Endodermal cell (in vitro differentiated cells): ENCODE measurements at places on chromosomes 13 and 19. TPM values are rescaled to one million over a fixed set of nuclear protein-coding genes. Genes with fewer than 3 reads are reported as not detected.

DNA sequence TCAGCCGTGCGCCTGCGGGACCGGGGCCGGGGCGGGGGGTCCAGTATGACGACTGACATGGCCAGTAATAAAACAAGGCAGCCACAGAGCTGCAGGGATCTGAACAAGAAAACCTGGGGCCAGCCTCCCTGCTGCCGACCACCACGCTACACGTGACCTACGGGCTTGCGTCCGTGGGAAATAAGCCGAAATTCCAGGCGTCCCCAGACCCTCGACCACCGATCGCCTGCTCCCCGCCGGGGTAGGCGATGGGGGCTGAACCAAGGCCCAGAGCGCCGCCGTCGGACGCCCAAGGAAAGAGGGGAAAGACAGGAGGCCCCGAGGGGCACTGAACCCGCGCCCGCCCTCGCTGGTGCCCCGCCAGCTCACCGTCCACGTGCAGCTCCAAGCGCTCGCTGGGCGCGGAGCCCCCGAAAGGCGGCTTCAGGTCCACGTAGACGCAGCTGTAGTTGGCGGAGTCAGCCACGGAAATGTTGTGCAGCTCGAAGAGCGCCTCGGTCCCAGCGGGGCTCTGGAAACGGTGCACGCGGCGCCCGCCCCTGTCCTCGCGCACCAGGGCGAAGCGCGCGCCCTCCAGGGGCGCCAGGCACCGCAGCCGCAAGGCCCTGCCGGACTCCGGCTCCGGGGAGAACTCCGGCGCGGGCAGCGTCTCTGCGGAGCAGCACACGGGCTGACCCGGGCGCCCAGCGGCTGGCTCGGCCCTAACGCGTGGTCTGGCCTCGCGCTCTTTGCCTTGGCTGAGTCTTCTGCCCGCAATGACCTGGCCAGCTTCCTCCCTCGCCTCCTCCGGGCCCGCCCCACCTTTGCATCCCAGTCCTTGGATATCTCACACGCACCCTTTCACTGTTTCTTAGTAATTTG lies 3.1 kb downstream of the A1BG start:
- peak; percentile 47 for DNase-seq
- peaks cover 9% of the 10 kb centered on the region for H3K27me3 ChIP-seq
- no peak overlapping the region for H3K27ac ChIP-seq
- no peaks in the 10 kb centered on the region for H3K36me3 ChIP-seq

- no peaks in the 10 kb centered on the region for H3K36me3 ChIP-seq
- peaks cover 3% of the 10 kb centered on the region for H3K4me1 ChIP-seq
- no peak for DNase-seq
- H3K27me3 ChIP-seq: peaks cover 17% of the 10 kb centered on the region
These were observed 2.2 kb upstream of the FREM2 start for GRCh38 chr13:38684714-38685113.

GTF2F1 gene
- total RNA-seq: 59.2 and 62.7 TPM in 2 replicates

UFM1 gene
- total RNA-seq: 39.2 to 65.3 TPM (median 44.9 TPM) in 3 replicates

GRCh38 chr19:54470991-54471782 lies 1.9 kb downstream of the CDC42EP5 start:
- no peaks in the 10 kb centered on the region for H3K4me1 ChIP-seq
- H3K36me3 ChIP-seq: no peaks in the 10 kb centered on the region
- H3K4me3 ChIP-seq: peak overlapping the region; percentile 40
- no peak overlapping the region for H3K27ac ChIP-seq

PLPPR3 gene
- total RNA-seq: 76.4 to 113 TPM (median 110 TPM) in 3 replicates

DNA sequence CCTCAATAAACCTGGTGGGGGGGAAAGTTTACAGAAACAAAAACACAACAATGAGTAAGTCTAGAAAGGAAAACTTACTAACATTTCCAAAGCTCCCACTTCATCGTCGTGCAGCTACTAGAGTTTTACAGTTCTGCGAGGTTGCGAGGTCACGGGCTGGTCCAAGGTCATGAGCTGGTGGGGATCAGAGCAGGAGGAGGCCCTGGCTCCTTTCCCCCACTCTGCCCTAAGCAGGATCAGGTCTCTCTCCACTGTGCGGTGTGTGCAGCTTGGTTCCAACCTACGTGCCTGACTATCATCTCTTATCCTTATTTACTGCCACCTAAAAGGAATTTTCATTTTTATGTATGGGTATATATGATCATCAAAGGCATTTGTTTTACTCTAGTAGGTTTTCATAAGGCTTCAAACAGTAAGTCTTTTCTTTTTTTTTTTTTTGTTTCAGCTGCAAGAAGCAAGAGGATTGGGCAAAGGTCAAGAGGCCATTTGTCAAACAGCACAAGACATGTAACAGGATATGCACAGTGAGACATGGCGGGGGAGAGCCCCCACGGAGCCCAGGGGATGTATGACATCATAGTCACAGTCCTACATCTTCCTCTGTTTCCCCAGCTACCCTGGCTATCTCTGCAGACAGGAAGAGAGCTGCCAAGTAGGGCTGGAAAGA lies 76.6 kb upstream of the POMP start:
- H3K4me1 ChIP-seq: no peaks in the 10 kb centered on the region
- H3K36me3 ChIP-seq: no peaks in the 10 kb centered on the region
- no peak overlapping the region for H3K27ac ChIP-seq
- no peaks in the 10 kb centered on the region for H3K27me3 ChIP-seq
- H3K4me3 ChIP-seq: no peak overlapping the region

DNA sequence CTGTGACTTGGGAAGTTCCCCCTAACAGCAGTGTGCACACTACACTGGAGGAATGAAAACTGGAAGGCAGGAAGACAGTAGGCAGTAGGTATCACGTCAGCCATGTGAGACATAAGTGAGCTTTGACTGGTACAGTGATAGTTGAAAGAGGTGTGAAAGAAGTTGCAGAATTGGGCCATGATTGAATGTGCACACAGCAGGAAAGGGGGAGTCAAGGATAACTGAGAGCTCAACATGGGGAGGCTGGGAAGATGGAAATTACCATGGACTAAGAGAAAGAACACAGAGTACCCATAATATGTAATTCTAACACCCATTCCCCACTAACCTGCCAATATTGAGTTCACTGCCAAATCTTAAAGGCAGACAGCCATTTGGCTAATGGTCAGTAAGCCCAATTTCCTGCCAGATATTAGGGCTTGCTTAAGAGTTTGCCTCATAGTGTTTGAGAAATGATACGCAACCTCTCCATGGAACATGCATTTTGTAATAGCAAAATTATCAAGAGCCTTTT lies 321.7 kb downstream of the DCT start:
- no peak for DNase-seq
- H3K4me3 ChIP-seq: no peak overlapping the region
- H3K27me3 ChIP-seq: no peaks in the 10 kb centered on the region
- H3K27ac ChIP-seq: no peak overlapping the region
- peaks cover 5% of the 10 kb centered on the region for H3K36me3 ChIP-seq

TSSK6 gene
- 2.9 and 3.2 TPM in 2 replicates for total RNA-seq

- H3K4me1 ChIP-seq: no peaks in the 10 kb centered on the region
- no peak overlapping the region for H3K4me3 ChIP-seq
- no peak for DNase-seq
- H3K27me3 ChIP-seq: no peaks in the 10 kb centered on the region
- no peak overlapping the region for H3K27ac ChIP-seq
These were observed 19.9 kb downstream of the NOSIP start for GRCh38 chr19:49560358-49560900.

- H3K27ac ChIP-seq: no peak overlapping the region
- no peaks in the 10 kb centered on the region for H3K27me3 ChIP-seq
- peaks cover 19% of the 10 kb centered on the region for H3K4me1 ChIP-seq
- H3K36me3 ChIP-seq: no peaks in the 10 kb centered on the region
These were observed 86.2 kb upstream of the FRY start for GRCh38 chr13:31945202-31945961.

DNA sequence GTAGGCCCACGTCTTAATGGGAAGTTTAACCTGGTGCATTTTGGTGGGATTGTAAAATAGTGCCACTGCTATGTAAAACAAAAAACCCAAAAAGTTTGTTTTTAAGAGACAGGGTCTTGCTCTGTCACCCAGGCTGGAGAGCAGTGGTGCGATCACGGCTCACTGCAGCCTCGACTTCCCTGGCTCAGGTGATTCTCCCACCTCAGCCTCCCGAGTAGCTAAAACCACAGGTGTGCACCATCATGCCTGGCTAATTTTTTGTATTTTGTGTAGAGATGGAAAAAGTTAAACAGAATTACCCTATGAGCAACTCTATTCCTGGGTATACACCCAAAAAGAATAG lies 820 bp upstream of the REXO1 start:
- H3K27me3 ChIP-seq: no peaks in the 10 kb centered on the region
- no peak overlapping the region for H3K27ac ChIP-seq
- no peak overlapping the region for H3K4me3 ChIP-seq
- no peak for DNase-seq

EID2B gene
- total RNA-seq: 1.2 and 1.9 TPM in 2 replicates

DNA sequence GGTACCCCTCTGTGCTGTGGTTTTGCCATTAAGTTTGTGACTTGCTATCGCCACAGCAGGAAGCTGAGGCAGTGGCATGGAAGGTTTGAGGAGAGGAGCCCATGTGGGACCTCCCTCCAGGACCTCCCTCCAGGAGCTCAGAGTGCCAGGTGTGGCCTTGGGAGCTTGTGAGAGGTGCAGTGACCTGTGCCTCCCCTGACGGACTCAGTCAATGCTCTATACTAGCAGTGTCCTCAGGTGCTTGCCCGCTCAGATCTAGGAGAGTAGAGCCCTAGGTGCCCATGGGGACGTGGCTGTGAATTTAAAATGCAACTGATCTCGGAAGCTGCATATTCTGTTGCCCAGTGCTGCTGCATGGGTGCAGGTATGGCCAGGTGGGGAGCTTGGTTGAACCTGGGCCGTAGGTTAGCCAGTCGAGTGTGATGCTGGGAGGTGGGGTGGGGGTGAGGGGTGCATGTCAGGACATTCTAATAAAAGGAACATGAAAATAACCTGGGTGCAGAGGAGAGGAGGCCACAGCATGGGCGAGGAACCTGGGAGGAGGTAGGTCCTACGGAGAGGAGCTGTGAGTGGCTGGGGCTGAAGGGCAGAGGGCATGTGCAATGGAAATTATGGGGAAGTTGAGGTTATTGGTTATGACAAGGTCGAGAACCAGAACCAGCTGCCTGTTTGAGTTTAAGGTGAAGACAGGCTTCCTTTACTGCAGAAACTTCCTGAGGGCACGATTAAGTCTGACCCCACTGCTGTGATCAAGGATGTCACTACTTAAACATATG lies 41.6 kb downstream of the TEX29 start:
- no peak overlapping the region for H3K27ac ChIP-seq
- no peaks in the 10 kb centered on the region for H3K27me3 ChIP-seq
- DNase-seq: no peak
- no peaks in the 10 kb centered on the region for H3K4me1 ChIP-seq
- no peak overlapping the region for H3K4me3 ChIP-seq
- no peaks in the 10 kb centered on the region for H3K36me3 ChIP-seq

DNA sequence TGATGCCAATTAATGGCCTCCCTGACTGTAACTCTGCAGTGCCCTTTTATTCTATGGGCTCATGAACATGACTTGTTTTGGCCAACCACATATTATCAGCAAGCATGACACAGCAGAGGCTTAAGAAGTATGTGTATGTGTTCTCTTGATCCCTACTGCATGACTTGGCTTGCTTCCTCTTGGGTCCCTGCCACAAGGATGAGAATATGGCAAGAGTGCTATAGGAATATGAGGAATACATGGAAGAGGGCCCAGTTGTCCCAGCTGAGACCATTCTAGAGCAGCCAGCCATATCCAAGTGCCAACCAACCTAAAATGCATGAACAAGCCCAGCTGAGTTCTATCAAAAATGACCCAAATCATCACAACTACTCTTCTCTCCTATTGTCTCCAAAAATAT lies 576.7 kb upstream of the PCDH9 start:
- no peaks in the 10 kb centered on the region for H3K36me3 ChIP-seq
- DNase-seq: no peak
- peaks cover 6% of the 10 kb centered on the region for H3K4me1 ChIP-seq

GRCh38 chr13:33272531-33273124 lies 12.9 kb downstream of the STARD13 start:
- no peak overlapping the region for H3K4me3 ChIP-seq
- no peak overlapping the region for H3K27ac ChIP-seq
- no peaks in the 10 kb centered on the region for H3K36me3 ChIP-seq
- H3K4me1 ChIP-seq: no peaks in the 10 kb centered on the region

CGB1 gene
- not detected in 2 replicates for total RNA-seq

SPTBN4 gene
- 0.79 and 0.93 TPM in 2 replicates for total RNA-seq

TGFBR3L gene
- total RNA-seq: 0.84 to 1.6 TPM (median 1.5 TPM) in 3 replicates

DNA sequence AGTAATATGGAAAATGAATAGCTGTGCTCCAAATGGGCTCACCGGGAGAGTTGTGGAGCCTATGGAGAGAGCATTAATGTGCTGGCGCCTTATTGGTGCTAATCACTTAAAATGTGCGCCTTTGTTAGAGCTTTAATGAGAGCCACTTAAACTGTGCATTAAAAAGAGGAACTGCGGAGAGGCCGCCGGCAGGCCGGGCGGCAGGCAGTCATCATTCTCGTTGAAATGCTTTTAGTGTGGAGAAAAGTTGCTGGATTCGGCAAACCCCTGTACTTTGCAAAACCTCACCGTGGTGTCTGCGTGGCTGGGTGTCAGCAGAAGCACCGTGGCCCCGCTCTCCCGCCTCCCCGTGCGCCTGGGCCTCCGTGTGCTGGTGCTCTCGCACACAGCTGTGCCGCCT lies 105.5 kb downstream of the KDM4B start:
- H3K27ac ChIP-seq: no peak overlapping the region
- no peaks in the 10 kb centered on the region for H3K4me1 ChIP-seq
- peaks cover 23% of the 10 kb centered on the region for H3K36me3 ChIP-seq
- H3K27me3 ChIP-seq: no peaks in the 10 kb centered on the region

DNA sequence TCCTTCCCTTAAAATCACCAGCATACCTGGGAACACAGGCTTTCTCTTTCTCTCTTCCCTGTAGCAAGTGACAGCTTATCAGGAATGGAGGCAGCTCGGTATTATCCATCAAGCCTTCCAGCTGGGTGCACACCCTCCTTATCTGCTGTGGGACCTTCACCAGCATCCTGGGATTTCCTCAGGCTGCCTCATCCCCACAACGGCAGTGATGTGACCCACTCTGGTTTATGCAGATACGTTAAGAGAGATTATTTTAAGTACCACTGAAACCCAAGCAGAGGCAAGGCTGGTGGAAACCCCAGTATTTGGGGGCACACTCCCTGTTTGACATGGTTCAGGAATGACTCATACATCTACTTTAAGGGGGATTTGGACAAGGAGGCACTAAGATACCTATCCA lies 192.1 kb downstream of the TM9SF2 start:
- peaks cover 21% of the 10 kb centered on the region for H3K4me1 ChIP-seq
- no peak overlapping the region for H3K27ac ChIP-seq
- no peak overlapping the region for H3K4me3 ChIP-seq
- no peaks in the 10 kb centered on the region for H3K36me3 ChIP-seq

- DNase-seq: no peak
- no peaks in the 10 kb centered on the region for H3K36me3 ChIP-seq
- H3K27me3 ChIP-seq: no peaks in the 10 kb centered on the region
- H3K4me3 ChIP-seq: no peak overlapping the region
- no peaks in the 10 kb centered on the region for H3K4me1 ChIP-seq
- no peak overlapping the region for H3K27ac ChIP-seq
These were observed 52.7 kb upstream of the FAM216B start for GRCh38 chr13:42728507-42729180.
